ENCODE measurements at places on chromosomes 6 and 20.
A peak's percentile ranks its signal among the peaks of the same experiment; 100 is the strongest.

DNA sequence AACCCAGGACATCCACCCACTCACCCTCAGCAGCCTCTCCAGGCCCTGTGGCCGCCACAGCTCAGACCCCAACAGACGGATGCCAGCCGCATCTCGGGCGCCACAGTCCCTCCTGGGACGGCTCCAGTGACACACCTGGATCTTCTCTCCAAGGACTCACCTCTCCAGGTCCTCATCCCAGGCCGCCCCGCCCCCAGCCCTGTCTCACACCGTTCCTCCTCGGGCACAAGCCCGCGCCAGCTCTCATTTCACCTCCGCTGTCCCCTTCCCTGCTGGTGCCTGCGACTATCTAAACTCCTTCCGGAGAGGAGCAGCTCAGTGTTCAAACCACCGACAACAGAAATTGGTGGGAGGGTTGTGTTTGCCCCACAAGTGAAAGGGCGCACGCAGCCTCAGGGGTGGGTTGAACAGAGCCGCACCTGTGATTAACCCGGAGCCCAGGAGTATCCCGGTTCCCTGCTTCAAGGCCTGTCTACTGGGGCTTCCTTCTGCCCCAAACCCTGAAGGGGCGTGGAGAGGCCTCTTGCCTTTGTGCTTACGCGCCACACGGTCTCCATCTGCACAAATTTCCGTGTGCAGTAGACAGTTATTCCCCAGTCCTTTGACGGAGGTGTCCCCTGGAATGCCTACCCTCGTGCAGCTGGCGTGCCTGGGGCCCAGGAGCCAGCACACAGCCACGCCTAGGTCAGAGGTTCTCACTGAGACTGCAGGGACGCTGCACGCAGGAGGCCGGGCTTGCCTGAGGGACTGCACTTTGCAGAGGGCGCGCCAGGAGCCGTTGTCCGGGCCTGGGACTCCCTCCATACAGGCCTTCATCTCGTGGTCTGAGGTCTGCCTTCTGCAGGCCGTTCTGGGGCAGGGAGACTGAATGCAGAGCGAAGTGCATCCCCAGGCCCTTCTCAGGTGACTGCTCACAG, 232.7 kb downstream of the DLL1 start:
- no peak for DNase-seq

DNA sequence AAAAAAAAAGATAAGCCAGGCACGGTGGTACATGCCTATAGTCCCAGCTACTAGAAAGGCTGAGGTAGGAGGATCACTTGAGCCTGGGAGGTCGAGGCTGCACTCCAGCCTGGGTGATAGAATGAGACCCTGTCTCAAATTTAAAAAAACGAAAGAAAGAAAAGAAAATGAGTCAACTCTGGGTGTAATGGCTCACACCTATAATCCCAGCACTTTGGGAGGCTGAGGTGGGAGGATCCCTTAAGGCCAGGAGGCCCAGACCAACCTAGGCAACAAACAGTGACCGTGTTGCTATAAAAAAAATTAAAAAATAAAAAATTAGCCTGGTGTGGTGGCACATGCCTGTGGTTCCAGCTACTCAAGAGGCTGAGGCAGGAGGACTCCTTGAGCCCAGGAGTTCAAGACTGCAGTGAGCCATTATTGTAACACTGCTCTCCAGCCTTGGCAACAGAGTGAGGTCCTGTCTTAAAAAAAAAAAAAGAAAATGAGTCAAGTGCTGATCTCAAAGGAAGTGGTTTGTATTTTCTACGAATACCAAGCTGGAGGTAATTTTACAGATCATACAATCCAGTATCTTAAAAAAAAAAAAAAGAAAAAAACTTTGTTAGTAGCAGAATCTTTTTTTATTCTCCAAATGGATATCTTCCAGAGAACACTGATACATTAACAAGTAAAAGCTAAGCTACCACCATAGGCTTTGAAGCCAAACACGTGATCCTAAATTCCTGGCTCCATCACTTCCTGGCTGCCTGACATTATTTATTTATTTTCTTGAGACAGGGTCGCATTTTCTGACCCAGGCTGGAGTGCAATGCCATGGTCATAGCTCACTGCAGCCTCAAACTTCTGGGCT, 5.7 kb downstream of the COMMD7 start:
- no peak for DNase-seq

DNA sequence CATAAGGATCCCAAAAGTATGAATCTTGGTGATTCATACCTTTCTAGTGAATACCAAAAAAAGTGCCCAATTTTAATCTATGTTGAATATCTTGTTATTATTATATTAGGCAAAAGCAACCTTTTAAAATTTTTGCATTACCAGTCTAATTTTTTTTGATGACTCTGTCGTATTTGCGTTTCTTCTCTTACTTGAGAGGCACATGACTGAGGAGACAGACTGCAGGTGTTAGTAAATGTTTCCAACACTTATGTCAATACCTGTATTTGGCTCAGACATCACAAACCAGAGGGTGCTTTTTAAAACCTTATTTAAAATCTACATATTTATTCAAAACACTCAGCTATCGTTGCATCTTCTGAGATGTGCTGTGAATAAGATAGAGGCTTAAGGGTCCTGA, 27.1 kb downstream of the ID4 start:
- DNase-seq: no peak

DNA sequence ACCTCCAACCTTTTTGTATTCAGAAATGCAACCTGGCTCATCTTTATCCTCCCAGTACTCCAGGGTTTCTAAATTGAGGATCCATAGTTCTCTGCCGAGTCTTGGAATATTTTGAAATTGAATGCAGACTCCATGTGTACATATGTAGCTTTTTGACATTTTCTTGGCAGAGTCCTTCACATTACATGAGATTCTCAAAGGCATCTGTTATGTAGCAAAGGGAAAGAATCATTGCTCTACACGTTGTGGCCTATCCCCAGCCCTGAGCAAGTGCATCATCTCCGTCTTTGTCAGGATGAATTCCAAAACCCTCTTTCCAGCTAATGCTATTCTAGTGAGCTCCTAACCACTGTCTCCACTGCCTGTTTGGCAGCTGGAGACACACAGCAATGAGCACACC, 742.9 kb downstream of the DHX35 start:
- no peak for DNase-seq

GRCh38 chr6:149405823-149406765, 6.0 kb downstream of the SUMO4 start:
- DNase-seq: no peak

GRCh38 chr6:6699741-6700367, 111.3 kb downstream of the LY86 start:
- DNase-seq: peak; percentile 96

DNA sequence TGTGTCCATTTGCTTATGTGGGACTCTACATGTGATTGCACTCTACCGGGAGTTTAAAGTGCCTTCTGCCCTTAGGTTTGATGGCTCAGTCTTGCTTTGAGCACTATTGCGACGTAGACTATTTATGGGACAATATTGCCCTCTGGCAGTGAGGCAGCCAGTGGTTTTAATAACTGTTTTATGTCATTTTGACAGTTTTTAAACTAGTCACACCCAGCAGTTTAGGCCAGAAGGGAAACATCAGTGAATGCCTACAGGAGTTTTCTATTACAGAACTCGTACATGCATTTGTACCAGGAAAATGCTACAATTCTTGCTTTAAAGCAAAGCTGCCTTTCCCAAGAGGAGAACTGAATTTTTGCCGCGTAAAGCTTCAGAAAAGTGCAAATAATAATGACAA, 813.7 kb downstream of the KIF16B start:
- no peak for DNase-seq

DNA sequence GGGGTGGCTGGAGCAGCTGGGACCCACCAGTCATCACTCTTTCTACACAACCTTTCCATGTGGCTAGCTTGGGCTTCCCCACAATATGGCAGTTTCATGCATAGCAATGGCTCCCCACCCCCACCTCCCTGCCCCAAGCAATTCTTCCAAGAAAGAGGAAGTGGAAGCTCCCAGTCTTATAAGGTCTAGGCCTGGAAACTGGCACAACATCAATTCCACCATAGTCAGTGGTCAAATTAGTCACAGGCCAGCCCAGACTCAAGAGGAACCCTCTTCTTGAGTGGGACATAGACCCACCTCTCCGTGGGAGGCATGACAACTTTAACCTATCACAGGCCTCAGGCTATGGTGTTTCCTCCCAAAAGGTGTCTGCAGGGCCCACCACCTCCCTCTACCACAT, 17.7 kb downstream of the TGM6 start:
- DNase-seq: no peak

GRCh38 chr20:46430921-46431712, 24.7 kb upstream of the ELMO2 start:
- no peak for DNase-seq

- no peak for DNase-seq
Measured at GRCh38 chr20:62349556-62350097, 17.5 kb downstream of the LAMA5 start.

GRCh38 chr20:36317675-36318074, 11.5 kb downstream of the DLGAP4 start:
- DNase-seq: no peak

DNA sequence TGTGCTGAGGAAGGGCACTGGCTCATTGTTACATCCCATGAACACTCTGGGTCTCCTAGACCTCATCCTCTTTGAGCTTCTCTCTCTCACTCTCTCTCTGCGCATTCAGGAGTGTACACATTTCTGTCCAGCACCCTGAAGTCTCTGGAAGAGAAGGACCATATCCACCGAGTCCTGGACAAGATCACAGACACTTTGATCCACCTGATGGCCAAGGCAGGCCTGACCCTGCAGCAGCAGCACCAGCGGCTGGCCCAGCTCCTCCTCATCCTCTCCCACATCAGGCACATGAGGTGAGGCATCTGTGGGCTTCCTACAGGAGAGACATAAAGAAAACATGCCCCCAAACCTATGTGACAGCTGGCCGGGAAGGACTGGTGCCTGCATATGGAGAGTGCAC, 286.8 kb downstream of the ESR1 start:
- no peak for DNase-seq

DNA sequence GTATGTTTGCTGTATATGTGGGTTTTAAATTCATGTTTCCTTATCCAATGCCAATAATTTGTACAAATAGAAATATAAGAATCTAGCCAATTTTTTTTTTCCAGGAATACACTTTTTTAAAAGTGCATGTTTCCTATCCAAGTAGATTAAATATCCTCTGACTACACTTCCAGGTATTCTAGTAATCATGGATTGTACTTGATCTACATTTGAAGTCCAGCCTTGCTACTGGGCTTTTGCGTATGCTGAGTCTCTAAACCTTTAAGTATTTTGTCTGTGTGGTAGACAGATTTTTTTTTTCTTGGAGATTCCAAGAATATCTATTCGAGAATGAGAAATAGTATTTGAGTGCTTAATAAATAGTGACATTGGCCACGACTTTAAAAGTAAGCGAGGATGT, 188.3 kb downstream of the SASH1 start:
- DNase-seq: no peak

GRCh38 chr6:2890976-2891767, 11.9 kb downstream of the SERPINB9 start:
- DNase-seq: no peak

DNA sequence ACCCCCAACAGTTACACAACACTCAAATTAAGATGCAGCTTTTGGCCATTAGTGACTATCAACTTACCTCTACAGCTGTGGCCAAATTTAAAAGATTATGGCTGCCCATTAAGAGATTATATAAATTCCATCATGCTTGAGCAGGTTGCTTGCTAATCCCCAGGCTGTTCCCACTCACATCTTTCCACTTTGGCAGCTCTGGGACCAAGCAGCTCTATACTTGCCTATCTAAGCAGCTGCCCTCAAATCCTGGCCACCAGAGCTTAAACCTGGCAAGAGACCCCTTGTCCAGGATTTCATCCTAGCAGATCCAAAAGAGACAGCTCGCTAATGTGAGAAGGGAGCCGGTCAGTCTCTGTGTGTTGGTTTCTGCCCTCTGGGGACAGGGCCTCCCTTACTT, 127.9 kb downstream of the SLC23A2 start:
- no peak for DNase-seq

GRCh38 chr6:152845421-152845820, 94.8 kb downstream of the VIP start:
- DNase-seq: no peak

DNA sequence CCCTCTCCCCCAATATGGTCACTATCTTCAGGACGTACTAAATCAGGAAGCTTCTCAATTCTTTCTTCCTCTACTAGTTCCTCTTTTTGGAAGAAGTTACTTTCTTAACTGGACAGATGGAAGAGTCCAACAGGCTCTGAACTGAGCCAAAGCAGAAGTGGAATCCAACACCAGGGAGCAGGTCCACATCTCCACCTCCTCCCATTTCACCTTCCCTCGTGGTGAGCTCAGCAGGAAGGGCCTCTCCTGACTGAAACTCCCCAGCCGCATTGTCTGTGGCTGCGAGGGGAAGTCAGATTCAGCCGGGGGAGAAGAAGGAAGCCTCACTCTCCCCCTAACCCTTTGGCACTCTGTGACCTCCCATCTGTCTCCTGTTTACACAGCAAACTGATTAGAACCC, 63.8 kb upstream of the UST start:
- no peak for DNase-seq

All from RWPE1 (cell line).